ENCODE measurements at places on chromosomes 4 and X.

- no peak for DNase-seq
Observed at GRCh38 chr4:95409750-95410149, 139.0 kb downstream of the UNC5C start.

GRCh38 chr4:2942037-2942531 is 21.1 kb downstream of the NOP14 start:
- no peak for DNase-seq

DNA sequence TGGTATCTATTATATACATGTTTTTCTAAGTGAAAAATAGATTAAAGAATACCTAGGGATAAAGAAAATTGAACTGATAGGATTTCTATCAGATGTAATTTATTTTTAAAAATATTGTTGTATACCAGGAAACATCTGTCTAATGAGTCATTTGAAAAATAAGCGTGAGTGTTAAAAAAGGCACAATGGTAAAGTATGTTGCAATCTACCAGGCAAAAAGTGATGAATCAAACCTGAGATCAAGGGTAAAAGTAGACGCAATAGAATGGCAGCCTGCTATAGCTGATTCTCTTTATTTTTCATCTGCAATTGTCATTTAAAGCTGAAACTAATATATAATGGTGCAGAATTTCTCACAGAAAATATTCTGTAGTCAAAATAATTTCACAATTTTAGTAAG is 1119.6 kb downstream of the PCDH18 start:
- no peak for DNase-seq

DNA sequence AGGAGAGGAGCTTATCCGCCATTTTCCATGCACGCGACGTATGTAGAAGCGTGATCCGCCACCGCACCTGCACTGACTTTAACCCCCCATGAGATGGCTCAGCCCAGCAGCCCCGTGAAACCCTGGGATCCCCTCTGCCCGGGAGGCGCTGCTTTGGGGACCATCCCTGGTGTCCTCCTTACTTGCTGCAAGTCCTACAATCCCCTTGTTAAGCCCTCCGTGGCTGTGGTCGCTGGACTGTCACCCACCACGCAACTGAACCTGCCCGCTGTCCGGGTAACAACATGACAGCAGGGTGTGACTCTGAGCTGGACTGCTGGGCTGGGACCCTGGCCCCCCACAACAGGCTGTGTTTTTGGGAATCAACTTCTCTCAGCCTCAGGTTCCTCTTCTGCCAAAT is 44.7 kb upstream of the MAN2B2 start:
- no peak for DNase-seq

- DNase-seq: no peak
Observed at GRCh38 chrX:143472347-143472938, 44.8 kb downstream of the SPANXN3 start.

DNA sequence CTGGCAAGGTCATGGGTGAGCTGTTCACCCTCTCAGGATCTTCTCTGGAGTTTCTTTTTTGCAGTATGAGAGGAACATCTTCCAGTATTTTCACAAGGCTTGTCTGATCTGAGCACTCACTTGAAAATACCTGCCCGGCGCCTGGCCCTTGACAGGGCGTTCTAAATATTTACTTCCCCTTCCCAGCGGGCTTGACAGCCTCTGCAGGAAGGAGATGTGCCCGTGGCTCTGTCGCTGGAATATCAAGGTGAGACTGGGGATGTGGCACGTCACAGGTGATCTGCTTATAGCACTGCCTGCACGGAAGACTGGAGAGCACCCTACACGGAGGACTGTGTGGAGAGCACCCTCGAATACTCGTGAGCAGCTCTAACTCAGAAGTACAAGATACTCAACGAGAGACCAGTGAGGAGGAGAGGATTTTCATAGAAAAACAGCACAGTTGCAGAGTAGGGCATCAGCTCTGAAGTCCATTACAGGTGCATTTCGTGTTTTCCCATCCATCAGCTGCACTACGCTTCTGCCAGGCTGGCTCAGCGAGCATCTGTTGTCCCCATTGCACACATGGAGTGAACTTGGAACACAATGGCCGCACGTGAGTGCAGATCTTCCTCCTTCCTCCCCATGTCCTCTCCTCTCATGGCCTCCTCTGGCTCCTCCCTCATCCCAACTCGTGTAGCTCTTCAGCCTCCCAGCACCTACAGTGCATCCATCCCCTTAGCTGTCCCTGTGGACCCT is 32.1 kb downstream of the ZBTB49 start:
- DNase-seq: no peak

GRCh38 chr4:90051999-90052398 is 75.2 kb upstream of the CCSER1 start:
- DNase-seq: no peak

- DNase-seq: no peak
Observed at GRCh38 chr4:130306566-130306965, 1210.6 kb downstream of the C4orf33 start.

DNA sequence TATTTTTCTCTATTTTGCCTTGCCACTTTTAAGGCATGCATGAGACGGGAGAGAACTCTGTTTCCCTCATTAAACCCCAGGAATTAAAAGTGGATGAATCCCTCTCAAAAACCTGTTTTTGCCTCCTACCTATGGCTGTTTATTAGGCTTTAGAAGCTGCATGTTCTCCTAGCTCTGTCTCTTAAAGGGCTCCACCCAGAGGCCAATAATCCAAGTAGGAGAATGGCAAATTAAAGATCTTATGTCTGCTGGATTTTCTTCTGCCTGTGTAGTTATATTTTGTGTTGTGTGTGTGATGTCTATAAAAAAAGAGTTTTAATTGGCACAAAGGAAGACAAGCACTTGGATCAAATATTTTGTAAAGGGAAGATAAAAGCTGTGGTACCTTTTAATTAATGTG is 32.4 kb downstream of the MAGEC1 start:
- no peak for DNase-seq

DNA sequence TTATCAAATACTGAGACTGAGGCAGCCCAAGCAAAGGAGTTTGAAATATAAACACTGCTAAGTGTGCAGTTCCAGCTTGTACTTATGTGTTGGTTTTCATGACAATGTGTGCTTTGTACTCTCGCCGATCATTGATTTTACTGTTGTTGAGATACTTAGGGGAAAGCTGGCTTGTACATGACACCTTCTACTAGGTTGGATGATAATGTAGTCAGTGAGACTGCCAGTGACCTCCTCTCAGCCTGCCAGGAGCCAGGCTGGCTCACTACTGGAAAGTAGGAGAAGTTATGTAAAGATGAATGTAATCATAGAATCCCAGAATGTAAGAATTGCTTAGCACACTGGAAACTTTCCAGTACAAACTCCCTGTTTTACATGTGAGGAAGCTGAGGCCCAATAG is 132.0 kb downstream of the AFF2 start:
- DNase-seq: no peak

GRCh38 chr4:147370473-147370872 is 110.4 kb upstream of the EDNRA start:
- DNase-seq: no peak

- DNase-seq: no peak
Observed at GRCh38 chr4:72991873-72992272, 77.6 kb downstream of the COX18 start.

DNA sequence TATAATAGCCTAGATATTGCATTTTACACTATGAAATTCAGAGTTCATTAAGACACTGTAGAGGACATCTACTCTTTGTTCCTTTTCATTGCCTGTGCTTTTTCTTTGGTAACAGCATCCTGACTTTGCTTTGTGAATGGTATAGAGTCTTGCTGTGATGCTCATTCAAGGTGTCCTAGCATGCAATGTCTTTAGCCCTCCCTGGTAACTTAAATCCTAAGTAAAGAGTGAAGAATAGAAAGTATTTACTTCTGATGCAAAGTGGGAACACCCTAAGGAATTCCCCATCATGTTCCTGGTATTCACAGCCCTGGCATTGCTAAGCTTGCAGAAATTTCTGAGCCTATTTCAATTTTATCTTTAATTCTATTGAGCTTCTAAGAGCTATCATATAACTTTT is 400.1 kb downstream of the FAT4 start:
- DNase-seq: no peak

DNA sequence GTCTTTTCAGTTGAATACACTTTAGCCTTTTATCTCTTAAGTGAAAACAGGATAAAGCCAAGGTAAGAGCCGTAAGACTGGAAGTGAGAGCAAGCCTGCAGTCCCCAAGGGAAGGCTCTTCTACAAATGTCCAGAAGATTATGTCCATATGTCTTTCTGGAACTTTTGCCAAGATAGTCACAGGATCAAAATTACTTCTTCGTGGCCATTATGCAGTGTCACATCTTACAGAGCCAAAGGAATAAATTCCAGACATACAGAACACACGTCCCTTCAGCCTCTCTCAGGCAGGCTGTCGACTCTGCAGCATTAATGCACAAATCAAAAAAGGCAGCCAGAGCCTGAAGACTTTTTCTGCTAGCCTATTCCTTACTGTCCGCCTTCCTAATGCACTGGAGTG is 10.9 kb upstream of the GATB start:
- no peak for DNase-seq

- no peak for DNase-seq
Observed at GRCh38 chr4:52751487-52751911, 274 bp upstream of the ERVMER34-1 start.

DNA sequence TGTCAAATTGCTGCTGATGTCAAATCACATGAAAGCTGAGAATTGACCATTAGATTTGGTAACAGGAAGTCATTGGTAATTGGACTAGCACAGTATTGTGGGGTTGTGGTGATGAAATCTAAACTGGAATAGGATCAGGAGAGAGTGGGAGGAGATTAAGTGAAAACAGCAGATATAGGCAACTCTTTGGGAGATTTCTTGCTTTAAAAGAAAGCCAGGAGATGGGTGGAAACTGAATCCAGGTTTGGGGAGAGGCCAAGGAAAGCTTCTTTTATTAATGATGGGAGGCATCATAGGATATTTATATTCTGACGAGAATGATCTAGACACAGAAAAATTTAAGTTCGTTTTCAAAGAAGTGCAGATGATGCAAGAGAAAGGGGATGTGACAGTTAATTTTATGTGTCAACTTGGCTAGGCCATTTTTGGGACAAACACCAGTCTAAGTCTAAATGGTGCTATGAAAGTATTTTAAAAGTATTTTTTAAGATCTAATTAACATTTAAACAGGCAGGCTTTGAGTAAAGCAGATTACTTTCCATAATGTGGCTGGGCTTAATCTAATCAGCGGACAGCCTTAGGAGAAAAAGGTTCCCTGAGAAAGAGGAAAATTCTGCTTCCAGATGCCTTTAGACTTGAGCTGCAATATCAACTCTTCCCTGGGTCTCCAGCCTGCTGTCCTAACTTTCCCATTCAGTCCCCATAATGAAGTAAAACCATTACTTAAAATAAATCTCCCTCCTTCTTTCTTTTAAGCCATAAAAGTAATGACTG is 24.7 kb downstream of the SEC24D start:
- no peak for DNase-seq

GRCh38 chr4:151674804-151675391 is 85.9 kb downstream of the GATB start:
- peak; percentile 57 for DNase-seq

GRCh38 chrX:39975101-39975925 is 122.4 kb downstream of the BCOR start:
- DNase-seq: no peak

DNA sequence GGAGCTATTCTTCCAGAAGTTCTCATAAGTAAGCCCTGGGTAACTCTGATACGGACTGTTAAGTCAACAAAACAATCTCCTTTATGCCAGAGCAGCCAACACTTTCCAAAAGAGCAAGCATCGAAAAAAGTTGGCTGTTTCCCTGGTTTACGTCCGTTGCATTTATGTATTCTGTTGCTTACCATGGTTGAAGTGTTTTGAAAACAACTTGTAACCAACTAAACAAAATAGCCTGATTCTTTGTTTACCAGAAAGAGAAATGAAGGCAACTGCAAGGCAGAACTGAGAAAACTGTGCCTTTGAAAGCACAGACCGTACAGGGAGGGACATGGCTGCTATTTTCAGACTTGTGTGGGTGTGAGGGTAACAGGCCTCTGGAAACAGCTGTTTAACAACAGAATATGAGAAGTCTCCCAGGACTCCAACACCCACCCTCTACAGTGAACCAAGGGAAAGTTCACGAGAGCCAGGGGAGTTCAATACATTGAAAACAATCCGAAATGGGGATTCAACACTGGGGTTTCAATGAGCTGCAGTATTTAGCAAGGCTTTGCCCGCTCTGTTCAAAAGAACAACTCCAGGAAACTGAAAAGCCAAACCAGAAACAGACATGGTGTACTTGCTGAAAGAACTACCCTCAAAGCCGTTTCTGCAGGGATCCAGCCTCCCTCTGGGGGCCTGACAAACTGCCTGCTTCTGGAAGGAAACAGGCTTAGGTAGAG is 95.8 kb upstream of the EGFL6 start:
- no peak for DNase-seq

DNA sequence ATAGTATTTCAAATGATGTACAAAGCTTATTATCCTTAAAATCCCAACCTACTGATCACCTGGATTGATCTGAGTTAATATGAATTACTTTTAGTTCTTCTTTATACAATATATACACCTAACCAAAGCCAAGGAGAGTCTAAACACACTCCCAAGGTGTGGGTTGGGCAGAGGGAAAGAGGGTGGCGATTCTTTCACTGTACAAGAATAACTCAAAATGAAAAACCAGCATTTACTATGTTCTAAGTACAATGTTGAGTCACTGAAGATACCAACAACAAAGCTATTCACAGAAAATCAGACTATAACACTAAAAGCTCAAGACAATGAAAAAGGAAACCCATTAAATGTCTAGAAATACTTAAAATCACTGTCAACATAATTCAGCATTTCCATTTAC is 46.6 kb downstream of the ANKRD17 start:
- DNase-seq: no peak
